GM12878 (cell line): ENCODE measurements at places on chromosomes 12 and 14.

GRCh38 chr12:46908936-46909635 is 83.3 kb upstream of the SLC38A4 start:
- H3K4me1 ChIP-seq: no peaks in the 10 kb centered on the region
- DNase-seq: no peak
- no peaks in the 10 kb centered on the region for H3K36me3 ChIP-seq

DNA sequence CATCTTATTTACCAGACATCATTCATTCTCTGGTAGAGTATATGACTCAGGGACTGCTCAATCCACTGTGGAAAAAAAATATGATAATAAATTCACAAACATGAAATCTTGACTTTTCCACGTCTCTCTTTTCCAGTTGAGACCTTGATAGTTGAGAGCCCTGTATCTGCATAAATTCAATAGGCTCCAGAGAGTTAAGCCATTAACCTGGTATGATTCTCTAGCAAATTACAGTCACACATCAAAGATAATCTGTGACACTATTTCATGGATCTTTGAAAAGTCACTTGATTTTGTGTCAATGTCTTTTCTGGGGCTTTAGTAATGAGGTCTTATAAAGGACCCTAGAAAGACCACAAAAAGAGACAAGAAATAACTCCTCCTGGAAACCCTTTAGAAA is 154.2 kb upstream of the FOXG1 start:
- no peaks in the 10 kb centered on the region for H3K4me1 ChIP-seq
- H3K27ac ChIP-seq: no peak overlapping the region
- no peak for DNase-seq
- no peak overlapping the region for H3K4me3 ChIP-seq
- H3K36me3 ChIP-seq: no peaks in the 10 kb centered on the region
- H3K27me3 ChIP-seq: no peaks in the 10 kb centered on the region

DNA sequence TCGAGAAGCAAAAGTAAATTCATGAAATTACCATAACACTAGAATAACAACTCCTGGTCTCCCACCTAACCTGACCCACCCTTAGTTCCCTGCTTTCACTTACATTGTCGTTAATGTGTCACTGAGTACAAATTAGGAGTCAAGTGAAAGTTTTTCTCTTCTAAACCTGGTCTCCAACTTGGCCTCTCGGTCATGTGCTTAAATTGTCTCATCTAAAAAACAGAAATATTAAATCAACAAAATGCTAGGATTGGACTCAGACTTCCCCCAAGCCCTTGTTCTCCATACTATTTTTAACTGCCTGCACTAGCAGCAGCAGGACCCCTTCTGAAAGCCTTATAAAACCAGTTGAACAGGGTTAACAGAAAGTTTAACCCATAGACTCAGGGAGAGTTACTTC is 1.8 kb upstream of the BTG1 start:
- no peaks in the 10 kb centered on the region for H3K27me3 ChIP-seq
- H3K4me3 ChIP-seq: peak overlapping the region; percentile 86
- H3K27ac ChIP-seq: peak overlapping the region; percentile 94
- no peak for DNase-seq
- H3K36me3 ChIP-seq: no peaks in the 10 kb centered on the region
- peaks cover 8% of the 10 kb centered on the region for H3K4me1 ChIP-seq

GRCh38 chr14:51182131-51182565 is 57.9 kb upstream of the TMX1 start:
- no peak overlapping the region for H3K4me3 ChIP-seq
- H3K36me3 ChIP-seq: no peaks in the 10 kb centered on the region
- no peak overlapping the region for H3K27ac ChIP-seq
- DNase-seq: no peak

- no peaks in the 10 kb centered on the region for H3K27me3 ChIP-seq
- no peaks in the 10 kb centered on the region for H3K36me3 ChIP-seq
- H3K4me1 ChIP-seq: no peaks in the 10 kb centered on the region
- H3K27ac ChIP-seq: no peak overlapping the region
Observed at GRCh38 chr14:104572024-104572626, 7.4 kb upstream of the C14orf180 start.
